Effector memory CD8-positive, alpha-beta T cell (primary cell): ENCODE measurements at places on chromosomes 12 and 14.

- no peak for DNase-seq
Observed at GRCh38 chr14:95078867-95079266, 78.5 kb downstream of the DICER1 start.

DNA sequence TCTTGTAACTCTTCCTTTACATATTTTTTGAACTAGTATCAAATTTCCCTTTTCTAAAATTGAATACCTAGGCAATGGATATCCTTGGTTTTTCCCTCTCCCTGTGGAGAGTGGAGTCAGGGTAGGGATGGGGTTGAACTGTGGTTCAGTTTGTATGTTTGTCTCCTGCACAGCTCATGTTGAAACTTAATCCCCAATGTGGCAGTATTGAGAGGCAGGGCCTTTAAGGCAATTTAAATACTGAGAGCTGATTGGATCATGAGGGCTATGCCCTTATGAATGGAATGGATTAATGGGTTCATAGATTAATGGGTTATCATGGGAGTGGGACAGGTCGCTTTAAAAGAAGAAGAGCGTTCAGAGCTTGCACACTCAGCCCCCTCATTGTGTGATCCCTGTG, 127.2 kb upstream of the RGS6 start:
- no peak for DNase-seq

DNA sequence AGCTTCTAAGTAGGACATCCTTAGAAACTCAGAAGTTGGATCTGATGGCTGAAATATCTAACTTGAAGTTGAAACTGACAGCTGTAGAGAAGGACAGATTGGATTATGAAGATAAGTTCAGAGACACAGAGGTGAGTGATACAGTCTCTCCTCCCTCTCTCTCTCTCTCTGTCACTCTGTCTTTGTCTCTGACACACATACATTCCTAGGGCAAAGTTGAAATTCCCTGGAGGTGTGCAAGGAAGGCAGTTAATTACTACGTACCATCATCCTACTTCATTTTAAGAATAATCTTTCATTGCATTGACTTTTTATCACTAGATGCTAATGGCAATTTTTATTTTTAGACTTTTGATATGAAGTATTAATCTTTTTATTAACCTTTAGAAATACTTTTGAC, 46.2 kb upstream of the REP15 start:
- DNase-seq, result no peak

GRCh38 chr14:35571598-35571997, 37.6 kb downstream of the INSM2 start:
- no peak for DNase-seq

GRCh38 chr14:20631023-20631879, 10.2 kb downstream of the OR6S1 start:
- peak; percentile 57 for DNase-seq
